Tibial nerve (tissue), 4 donors: ENCODE measurements at places on chromosomes 2 and 18. TPM values are rescaled to one million over a fixed set of nuclear protein-coding genes. Genes with fewer than 3 reads are reported as not detected.

- DNase-seq: no peak
Measured at GRCh38 chr2:62382757-62383156, 123.2 kb downstream of the TMEM17 start.

DNA sequence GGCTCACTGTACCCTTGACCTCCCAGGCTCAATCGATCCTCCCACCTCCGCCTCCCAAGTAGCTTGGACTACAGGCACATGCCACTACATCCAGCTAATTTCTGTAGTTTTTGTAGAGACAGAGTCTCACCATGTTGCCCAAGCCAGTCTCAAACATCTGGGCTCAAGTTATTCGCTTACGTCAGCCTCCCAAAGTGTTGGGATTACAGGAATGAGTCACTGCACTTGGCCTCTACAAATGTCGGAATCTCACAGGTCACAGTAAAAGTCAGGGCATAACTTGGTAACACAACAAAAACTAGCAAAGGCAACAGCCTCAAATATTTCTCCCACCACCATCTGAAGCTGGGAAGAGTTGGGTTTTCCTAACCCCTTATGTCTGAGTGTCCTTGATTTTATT, 25.3 kb downstream of the SCG2 start:
- peak; percentile 16 for DNase-seq

DNA sequence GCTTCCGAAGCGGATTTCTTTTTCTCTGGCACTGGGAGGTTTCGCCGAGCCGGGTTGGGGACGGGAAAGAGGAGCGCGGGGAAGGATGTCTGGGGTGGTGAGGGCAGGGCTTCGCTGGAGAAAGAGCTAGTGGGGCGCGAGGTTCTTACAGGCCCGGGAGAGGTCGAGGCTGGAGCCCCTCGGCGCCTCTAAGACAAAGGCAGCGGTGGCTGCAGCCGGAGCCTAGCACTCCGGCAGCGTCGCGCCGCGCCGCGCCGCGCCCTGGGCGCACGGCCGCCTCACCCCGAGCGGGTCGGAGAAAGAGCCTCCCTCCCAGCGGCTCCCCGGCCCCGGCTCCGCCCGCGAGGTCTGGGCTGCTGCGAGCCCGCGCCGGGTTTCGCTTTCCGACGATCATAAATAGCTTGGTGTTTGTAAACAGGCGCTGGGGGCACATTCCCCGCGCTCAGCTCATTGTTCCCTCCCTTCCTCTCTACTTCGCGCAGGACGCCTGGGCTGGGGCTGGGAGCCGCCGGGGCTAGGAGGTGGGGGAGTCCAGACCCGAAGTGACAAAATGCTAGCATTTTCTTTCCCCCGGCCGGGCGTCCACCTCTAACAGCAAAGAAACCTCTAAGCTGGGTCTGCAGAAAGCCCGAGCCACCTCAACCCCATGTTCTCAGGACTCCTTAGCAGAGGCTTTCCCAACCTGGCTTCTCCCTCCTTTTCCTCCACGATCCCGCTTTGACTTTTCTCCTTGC, 813 bp upstream of the MEIS1 start:
- no peak for DNase-seq

GRCh38 chr2:230762317-230762896, 49.8 kb downstream of the CAB39 start:
- no peak for DNase-seq

- DNase-seq: no peak
Measured at GRCh38 chr2:8103085-8103708, 578.7 kb upstream of the ID2 start.

Gene OBSL1
- total RNA-seq: 90.0 TPM

Gene GAREM2
- total RNA-seq: 3.0 TPM

Gene TEX261
- 37.7 TPM for total RNA-seq

Gene DLX2
- total RNA-seq: not detected

Gene TMEM247
- not detected for total RNA-seq
